GM12864 (cell line): ENCODE measurements at places on chromosomes 4 and X.

- DNase-seq, result no peak
Observed at GRCh38 chr4:48290146-48290772, 20.6 kb upstream of the TEC start.

DNA sequence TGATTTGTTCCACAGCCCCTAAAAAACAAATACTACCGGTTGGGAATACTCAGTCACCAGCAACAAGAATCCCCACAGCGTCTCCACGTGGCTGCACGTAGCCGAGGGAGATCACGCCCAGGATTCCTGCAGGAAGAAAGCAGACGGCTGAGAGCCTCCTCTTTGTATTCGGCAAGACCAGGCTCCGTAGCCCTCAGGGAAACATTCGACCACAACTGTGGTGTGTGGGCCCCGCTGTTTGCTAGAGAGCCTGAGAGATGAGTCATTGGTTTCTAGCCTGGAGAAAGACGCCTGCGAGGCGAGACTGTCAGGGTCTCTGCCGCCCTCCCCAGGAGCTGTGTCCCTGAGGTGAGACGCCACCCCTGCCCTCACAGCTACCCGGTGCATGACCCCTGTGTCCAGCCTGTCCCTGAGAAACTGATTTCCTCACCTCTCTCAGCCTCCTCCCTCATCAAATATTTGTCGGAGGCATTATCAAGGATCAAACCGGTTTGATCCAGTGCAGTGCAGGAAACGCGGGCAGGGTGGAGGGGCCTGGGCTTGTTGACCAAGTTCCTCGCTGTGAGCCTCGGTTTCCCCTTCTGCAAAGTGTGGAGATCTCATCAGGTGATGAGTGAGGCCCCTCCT is 4.7 kb upstream of the S100P start:
- no peak for DNase-seq

- DNase-seq, result no peak
Observed at GRCh38 chr4:38509551-38509950, 154.4 kb upstream of the KLF3 start.

GRCh38 chrX:19986531-19986930 is 4.3 kb downstream of the BCLAF3 start:
- no peak for DNase-seq

GRCh38 chr4:142725886-142726285 is 120.2 kb downstream of the INPP4B start:
- DNase-seq, result no peak

DNA sequence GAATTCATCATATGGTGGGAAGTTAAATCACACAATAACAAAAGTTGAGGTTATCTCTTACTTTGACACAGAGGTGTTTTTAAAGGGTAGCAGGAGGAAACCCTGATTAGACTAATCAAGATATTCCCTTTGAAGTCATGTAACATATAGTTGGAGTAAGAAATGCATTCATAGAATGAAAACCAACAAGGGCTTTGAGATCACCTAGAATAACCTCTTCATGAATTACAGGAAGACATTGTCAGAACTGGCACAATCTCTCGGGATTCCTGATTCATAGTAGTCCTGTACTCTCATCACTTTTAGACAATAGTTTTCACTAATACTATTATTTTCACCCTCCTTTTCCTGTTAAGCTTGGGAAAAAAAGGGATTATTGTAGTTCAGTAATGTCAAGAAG is 170.2 kb downstream of the PPP3CA start:
- no peak for DNase-seq

GRCh38 chr4:174198828-174199227 is 84.6 kb downstream of the FBXO8 start:
- DNase-seq, result no peak

- no peak for DNase-seq
Observed at GRCh38 chr4:7705062-7705461, 234.6 kb downstream of the AFAP1 start.

DNA sequence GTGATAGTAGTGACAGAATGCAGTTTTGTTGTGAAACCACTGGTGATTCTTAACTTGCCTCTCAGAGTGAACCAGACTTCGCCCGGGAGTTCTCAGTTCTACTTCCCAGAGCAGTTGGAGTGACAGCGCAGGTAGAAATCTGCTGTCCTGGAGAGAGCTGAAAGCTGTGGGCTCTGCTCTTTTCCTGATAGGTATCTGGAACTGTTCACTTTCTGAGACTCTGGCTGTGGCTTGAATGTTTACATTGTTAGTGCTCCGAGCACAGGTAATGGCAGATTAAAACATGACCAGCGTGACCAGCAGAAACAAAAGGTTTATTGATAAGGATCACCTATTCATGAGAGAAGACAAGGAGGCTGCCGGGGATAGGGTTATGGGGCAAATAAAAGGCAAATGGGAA is 360.7 kb downstream of the BMPR1B start:
- DNase-seq, result no peak

DNA sequence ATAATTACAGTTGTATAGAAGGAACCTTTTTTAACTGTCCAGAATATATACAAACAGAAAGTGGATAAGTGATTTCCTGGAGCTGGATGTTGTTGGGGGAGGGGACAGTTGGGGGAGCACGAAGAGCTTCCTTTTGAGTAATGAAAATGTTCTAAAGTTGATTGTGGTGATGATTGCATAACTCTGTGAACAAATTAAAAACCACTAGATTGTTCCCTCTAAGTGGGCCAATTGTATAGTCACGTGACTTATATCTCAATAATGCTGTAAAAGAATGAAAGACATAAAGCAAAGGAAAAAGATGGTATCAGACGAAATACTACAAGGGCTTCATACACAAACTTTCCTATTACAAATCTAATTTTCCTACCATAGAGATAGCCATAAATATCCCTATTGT is 2.7 kb downstream of the CT55 start:
- DNase-seq, result no peak

GRCh38 chrX:19990151-19990555 is 708 bp downstream of the BCLAF3 start:
- no peak for DNase-seq

- DNase-seq, result no peak
Observed at GRCh38 chr4:158817562-158818296, 48.9 kb downstream of the FNIP2 start.

DNA sequence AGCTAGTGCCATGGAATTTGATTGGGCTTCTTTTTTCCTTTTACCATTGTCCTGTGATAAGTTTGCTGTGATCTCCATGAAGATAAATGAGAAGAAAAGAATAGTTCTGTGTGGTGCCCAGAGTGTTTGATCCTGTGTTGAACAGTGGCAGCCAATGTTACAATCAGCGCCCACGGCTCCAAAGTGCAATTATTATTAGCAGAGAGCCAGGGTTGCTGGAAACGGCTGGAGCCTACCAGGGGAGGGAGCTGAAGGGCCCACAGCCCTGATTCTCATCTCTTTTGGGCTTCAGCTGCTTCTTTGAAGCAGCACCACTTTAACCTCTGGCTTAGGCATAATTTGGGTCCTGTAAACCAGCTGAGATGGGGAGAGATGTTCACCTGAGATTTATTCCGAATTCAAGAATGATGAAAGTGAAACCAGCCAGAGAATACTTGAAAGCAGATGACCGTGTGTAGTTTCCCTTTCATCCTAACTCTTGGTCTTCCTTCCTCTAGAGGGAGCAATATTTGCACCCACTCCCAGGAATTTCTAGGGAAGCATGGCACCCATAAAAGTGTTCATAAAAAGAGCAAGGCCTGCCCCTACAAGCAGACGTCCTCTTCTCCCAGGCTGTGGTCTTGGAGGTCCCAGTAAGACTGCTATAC is 298.3 kb downstream of the EVC2 start:
- no peak for DNase-seq

GRCh38 chrX:118975831-118976598 is 1.6 kb downstream of the LONRF3 start:
- no peak for DNase-seq

GRCh38 chr4:8688041-8688907 is 95.7 kb downstream of the CPZ start:
- no peak for DNase-seq

DNA sequence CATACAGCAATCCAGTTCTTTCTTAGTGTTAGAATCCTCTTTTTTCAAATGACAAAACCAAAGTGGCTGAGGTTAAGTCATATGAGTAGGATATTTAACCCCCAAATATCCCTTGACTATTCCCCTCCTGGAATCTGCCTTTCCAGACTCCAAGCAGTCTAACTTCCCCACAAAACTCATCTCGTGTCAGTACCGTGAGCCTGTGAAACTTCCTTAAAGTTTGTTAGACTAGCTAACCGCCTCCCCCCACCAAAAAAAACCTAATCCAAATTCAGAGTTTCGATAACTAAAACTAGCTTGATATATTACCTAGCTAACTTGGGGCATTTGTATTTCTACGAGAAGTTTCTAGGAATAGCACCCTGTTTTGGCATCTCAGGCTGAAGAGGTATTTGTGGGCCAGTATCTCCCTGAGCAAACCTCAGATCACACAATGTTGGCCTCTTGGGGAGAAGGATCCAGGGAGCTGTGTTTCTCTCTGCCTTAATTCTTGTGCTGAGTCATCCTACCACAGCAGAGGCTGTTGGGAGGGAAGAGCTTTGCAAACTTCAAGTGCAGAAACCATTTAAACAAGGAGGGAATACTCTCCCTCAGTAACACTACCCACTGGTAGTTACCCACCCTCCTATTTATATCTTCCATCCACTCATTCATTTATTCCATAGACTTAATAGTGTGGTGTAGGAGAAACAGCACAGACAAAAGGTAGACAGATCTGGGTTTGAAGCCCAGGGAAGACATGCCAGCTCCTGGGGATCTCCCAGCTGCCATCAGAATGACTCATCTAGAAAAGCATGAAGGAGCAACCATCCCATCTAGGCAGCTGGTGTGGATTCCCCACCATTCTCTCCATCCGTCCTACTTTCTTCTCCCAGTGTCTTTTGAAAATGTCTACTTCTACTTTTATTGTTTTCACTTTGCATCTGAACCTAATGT is 39.3 kb upstream of the TXK start:
- no peak for DNase-seq

DNA sequence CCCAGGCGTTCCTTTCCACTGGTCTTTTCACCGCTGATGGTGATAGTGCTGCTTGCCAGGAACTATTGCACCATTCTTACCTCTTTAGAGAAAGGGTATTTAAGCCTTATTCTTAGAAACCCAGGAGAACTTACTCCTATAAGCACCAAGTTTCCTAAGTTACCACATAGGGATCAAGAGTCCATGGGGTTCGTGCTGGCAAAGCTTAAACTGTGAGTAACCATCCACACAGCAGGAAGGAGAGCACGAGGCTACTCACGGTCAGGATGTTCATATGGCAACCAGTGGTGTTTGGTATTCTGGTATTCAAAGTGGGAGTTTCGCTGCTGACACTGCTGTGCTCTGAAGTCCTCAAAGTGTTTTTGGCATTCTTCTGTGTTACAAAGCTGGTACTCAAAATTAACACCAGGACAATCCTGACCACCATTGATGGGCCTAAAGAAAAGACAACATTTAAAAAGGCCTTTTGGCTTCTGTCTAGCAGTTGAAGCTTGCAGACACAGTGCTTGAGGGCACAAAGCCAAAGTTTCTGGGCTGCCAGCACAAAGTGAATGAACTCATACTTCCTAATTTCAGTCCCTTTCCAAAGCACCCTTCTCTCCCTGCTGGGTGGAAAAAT is 256.9 kb downstream of the ADAMTS3 start:
- DNase-seq, result no peak

DNA sequence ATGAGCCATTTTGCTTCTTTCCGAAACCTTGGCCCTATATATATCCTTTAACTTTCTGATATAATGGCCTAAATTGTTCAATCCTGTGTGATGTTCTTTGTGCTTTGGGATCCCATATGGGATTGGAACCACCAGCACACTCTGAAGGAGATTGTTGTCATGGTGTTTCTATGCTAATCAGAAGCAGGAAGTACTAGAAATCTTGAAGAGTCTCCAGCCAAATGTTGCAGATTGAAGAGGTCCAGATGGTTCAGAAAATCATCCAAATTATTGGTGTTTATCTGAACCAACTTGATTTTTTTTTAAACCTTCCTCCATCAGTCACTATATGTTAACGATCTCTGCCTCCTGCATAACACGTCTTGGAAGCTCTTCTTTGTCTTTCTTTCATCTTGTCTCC is 72.8 kb downstream of the KIT start:
- DNase-seq, result no peak

GRCh38 chrX:4764888-4765287 is 1051.4 kb upstream of the PRKX start:
- DNase-seq, result no peak

- no peak for DNase-seq
Observed at GRCh38 chr4:182486881-182487280, 243.7 kb downstream of the TENM3 start.

DNA sequence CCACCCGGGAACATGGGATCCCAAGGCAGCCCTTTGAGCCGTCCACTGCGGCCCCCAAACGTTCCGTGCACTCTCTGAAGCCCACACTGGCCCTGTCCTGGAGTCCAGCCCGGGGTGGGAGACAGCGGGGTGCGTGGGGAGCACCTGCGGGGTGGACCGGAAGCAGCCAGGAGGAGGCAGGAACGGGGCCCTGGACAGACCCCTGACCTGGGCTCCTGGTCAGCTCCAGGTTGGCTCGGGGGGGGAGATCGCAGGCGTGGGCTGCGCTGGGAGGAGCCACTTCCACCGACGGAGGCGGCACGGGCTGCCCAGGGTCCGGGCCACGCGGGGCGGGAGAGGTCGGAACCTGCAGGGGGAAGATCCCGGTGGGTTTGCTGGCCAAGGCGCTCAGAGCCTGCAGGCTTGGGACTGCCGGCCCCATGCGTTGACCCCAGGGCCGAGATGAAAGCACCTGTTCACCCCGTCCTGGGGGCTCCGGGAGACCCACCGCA is 5.7 kb upstream of the PLCXD1 start:
- no peak for DNase-seq

DNA sequence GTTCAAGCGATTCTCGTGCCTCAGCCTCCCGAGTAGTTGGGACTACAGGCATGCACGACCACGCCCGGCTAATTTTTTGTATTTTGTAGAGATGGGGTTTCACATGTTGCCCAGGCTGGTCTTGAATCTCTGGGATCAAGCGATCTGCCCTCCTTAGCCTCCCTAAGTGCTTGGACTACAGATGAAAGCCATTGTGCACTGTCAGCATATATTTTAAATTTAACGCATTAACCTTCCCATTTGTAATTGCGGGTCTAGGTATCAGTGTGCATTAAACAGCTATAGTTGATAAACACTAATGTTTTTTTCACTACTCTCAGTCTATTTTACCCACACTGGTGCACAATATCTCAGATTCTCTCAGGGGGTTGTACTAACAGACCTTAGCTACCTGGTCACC is 1930.8 kb downstream of the C4orf33 start:
- DNase-seq, result no peak

GRCh38 chrX:109270580-109271484 is 211.1 kb downstream of the GUCY2F start:
- DNase-seq, result peak; percentile 91

DNA sequence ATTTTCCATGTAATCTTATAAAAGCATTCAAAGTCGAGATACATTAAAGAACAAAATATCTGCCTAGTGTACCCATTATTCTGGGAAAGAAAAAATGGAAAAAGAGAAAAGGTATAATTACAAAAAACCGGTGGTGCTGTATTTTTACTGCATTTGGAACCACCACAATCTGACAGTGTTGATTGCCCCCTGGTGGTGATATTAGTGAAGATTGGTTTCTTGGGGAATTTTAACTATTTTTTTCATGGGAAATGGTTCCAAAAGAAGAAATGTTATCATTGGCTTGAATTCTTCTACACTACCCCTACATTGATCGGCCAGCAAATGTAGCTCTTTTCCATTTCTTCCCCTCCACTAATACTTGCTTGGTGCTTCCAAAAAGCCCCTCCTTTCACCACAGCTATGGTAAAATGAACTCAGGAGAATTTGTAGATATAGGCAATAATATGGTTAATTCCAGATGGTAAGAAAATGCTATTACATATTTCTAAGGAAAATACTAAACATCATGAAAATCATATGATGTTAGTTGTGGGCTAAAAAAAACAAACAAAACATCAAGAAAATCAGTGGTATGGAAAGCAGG is 50.0 kb downstream of the COX18 start:
- no peak for DNase-seq

GRCh38 chr4:133385161-133385954 is 236.3 kb downstream of the PCDH10 start:
- no peak for DNase-seq
